Ovary (tissue), 10 donors: ENCODE measurements at places on chromosomes 6 and 20.
A peak's percentile ranks its signal among the peaks of the same experiment; 100 is the strongest.

GRCh38 chr20:20691477-20692235 lies 20.8 kb downstream of the RALGAPA2 start:
- no peak for DNase-seq
- no peak overlapping the region for H3K27ac ChIP-seq
- H3K4me3 ChIP-seq: no peak overlapping the region
- peaks cover 4% of the 10 kb centered on the region for H3K4me1 ChIP-seq

- H3K4me3 ChIP-seq: no peak overlapping the region
- H3K36me3 ChIP-seq: no peaks in the 10 kb centered on the region
- no peaks in the 10 kb centered on the region for H3K4me1 ChIP-seq
- no peak overlapping the region for H3K27ac ChIP-seq
- H3K27me3 ChIP-seq: no peaks in the 10 kb centered on the region
These were observed 74.2 kb upstream of the NRN1 start for GRCh38 chr6:6080975-6081374.

GRCh38 chr6:26351544-26351953 lies 13.4 kb upstream of the BTN3A2 start:
- no peaks in the 10 kb centered on the region for H3K36me3 ChIP-seq
- no peaks in the 10 kb centered on the region for H3K27me3 ChIP-seq
- no peak for DNase-seq
- H3K4me1 ChIP-seq: no peaks in the 10 kb centered on the region
- no peak overlapping the region for H3K4me3 ChIP-seq
- H3K27ac ChIP-seq: no peak overlapping the region

GRCh38 chr20:34129518-34130162 lies 17.6 kb upstream of the EIF2S2 start:
- H3K4me1 ChIP-seq: no peaks in the 10 kb centered on the region
- no peak overlapping the region for H3K4me3 ChIP-seq
- H3K27ac ChIP-seq: no peak overlapping the region
- peak; percentile 66 for DNase-seq
- no peaks in the 10 kb centered on the region for H3K36me3 ChIP-seq

DNA sequence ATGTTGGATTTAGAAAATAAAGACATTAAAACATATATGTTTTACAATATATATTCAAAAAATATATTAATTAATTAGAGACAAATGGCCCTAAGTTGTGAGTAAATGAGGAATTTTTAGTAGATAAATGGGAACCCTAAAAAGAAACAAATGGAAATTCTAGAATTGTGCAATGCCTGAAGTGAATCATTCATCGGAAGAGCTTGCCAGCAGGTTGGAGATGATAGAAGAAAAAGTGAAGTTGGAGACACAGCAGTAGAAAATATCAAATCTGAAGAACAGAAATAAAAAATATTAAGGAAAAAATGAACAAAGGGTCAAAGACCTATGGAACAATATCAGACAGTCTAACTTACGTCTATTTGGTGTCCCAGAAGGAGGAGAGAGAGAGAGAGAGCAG lies 109.4 kb upstream of the NEDD9 start:
- no peak overlapping the region for H3K27ac ChIP-seq
- DNase-seq: no peak
- H3K4me1 ChIP-seq: peaks cover 1% of the 10 kb centered on the region
- H3K36me3 ChIP-seq: no peaks in the 10 kb centered on the region
